ENCODE measurements at places on chromosomes 2 and 18.
A peak's percentile ranks its signal among the peaks of the same experiment; 100 is the strongest.

GRCh38 chr18:67615876-67616275 is 99.4 kb upstream of the DSEL start:
- DNase-seq = no peak

DNA sequence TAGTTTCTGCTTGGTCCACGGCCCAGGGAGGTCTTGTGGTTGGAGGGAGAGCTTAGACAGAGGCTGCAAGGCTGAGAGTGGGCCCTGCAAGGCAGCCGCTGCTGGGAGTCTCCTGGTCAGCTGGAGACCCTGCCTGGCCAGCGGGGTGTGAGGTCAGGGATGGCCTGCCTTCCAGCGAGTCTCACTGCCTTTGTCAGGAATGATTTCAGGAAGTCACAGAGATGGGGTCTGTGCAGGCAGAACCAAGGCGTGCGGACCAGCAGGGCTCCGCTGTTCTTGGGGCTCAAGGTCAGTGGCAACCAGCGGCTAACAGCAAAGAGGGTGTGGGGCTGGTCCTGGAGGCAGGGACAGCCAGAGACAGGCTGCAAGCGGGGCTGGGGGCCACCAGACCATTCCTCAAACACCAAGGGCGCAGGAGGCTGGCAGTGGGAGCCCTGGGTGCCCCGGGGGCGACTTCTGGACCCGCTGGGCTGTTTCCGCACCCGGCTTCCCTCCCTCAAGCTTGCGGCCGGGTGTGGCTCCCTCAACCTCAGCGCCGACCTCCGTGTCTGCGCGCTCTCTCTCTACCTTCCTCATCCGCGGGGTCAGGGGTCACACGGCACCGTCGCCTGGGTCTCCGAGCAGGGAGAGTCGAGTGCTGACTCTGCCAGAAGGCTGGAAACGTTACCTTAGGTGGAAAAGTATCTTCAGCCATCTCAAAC is 124.5 kb upstream of the CTDP1 start:
- DNase-seq = no peak

- no peak for DNase-seq
Observed at GRCh38 chr2:19346983-19347618, 11.3 kb downstream of the OSR1 start.

- DNase-seq = peak; percentile 48
Observed at GRCh38 chr2:53786352-53786704, 425 bp downstream of the ASB3 start.

GRCh38 chr2:19461504-19462255 is 103.3 kb upstream of the OSR1 start:
- DNase-seq = no peak

DNA sequence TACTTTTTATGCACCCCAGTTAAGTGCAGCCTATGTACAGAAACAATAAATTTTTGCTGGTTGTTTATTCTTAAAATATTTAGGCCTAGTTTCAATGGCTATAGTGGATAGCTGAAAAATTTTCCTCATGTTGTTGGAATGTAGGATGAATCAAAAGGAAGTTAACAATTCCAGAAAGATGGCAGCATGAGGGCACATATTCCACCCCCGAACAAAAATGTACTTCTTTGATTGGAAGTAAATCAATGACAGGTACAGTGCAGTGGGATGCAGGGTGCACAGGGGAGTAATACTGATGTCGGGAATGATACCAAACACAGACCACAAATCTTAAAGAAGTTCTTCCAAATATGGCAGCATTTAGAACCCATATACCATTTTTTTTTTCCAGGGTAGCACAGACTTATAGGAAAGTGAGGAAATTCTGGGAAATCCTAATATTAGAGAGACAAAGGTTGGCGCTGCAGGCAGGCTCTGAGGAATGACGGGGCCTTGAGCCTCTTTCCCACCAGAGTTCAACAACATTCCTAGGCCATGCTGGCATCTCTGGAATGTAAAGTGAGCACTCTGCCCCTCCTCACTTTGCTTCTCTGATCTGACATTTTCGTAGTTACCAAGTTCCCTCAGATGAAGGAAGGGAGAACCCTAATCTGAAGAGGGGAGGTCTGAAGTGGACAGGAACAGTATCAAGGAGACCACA is 36.6 kb upstream of the IKZF2 start:
- no peak for DNase-seq

GRCh38 chr2:201116959-201117734 is 1.2 kb downstream of the CFLAR start:
- DNase-seq = peak; percentile 55

DNA sequence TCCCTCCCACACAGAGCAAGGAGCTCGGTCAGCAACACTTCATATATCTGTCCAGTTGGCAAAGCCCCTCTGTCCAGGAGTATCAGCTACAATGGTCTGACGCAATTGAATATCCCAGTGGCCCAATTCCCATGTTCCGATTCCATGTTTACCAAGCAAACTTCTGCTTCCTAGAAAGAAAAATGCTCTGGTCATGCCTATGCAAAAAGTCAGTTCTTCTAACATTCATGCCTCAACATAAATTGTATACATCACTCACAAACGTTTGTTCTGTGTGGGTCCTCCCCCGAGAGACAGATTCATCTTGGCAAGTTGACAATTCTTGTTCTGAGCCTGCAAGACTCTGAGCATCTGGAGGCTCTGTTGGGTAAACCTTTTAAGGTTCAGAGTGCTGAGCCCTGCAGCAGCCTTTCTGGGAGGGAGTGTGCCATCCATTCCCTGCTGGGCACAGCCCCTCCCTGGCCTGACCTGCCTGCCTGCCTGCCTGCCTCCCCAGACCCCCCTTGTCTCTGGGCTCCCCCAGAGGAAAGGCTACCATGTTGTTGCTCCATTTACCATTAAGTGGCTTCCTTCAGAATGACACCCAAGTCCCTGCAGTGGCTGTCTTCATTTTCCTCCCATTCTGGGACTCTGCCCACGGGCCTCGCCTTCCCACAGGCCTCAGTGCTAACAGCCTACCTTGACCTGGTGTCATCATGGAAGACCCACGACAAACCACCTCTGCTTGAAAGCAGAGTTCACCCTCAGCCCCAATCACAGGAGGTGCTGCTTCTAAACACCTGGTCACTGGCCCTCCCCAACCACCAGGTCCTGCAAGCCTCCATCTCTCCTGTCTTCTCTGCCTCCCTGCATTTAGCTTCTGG is 37.6 kb upstream of the TAF1B start:
- no peak for DNase-seq

- DNase-seq = peak; percentile 34
Observed at GRCh38 chr2:126634273-126634861, 21.6 kb upstream of the GYPC start.

GRCh38 chr2:233768076-233768475 is 8.0 kb downstream of the UGT1A1 start:
- DNase-seq = no peak

- no peak for DNase-seq
Observed at GRCh38 chr2:121398853-121399252, 113.9 kb upstream of the TFCP2L1 start.

- no peak for DNase-seq
Observed at GRCh38 chr2:178476477-178476876, 1.9 kb downstream of the FKBP7 start.

- DNase-seq = no peak
Observed at GRCh38 chr2:21260311-21260710, 136.5 kb downstream of the TDRD15 start.

- no peak for DNase-seq
Observed at GRCh38 chr2:105866216-105867185, 121.8 kb downstream of the NCK2 start.

DNA sequence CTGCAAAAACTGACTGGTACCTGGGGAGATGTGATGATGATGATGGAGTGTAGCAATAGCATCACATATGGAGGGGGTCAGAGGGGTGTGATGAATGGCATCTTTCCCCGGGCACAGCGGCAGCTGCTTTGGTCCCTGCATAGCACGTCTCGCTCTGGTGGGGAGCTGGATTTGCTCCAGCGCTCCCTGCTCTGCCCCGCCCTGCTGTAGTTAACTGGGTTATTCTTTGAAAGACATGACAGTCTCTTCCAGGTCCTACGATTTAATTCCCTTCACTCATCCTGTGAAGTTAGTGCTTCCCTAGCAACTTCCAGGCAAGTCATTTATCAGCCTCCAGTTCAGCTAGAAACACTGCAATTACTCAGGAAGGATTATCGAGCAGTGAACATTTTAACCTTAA is 463.1 kb downstream of the TSN start:
- no peak for DNase-seq

DNA sequence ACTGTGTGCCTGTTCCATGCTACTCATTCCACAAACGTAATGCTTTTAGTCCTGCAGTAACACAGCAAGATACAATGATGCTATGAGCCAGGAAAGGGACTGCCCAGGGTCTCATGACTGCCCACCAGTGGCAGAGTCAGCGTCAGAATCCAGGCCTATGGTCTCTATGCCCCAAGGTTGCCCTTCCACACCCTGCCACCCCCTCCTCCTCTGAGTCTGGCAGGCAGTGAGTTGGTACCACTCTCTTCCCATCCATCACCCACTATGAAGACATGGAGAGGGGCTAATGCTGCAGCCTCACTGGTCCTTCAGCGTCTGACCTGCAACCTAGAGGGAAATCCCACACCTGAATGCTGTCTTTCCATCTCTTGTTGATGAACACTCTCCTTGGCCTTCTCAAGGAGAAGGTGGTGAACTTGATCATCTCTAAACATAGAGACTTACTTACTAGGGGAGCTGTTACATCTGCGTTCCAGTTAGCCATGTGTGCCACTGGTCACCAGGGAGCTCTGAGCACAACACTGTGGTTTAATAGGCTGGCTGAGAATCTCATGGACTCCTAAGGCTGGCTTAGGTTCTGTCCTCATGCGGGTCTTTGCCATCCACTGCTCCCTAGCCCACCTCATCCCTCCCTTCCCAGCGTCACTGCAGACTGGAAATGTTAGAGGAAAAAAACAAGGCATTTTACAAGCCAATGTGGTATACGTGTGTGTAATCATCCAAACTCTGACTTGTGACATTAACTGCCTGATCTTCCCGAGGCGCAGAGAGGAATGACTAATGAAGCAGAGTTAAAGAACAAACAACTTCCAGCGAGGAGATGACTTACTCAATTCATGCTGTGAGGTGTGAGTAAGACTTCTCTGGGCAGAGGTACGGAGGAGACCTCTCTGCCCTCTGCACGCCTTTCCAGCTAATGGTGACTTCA is 28.8 kb downstream of the STEAP3 start:
- DNase-seq = no peak

- no peak for DNase-seq
Observed at GRCh38 chr2:128642821-128643220, 324.2 kb upstream of the HS6ST1 start.

GRCh38 chr2:8756230-8756629 is 74.4 kb downstream of the ID2 start:
- DNase-seq = no peak

GRCh38 chr2:240351826-240352426 is 83.5 kb upstream of the GPC1 start:
- DNase-seq = no peak

DNA sequence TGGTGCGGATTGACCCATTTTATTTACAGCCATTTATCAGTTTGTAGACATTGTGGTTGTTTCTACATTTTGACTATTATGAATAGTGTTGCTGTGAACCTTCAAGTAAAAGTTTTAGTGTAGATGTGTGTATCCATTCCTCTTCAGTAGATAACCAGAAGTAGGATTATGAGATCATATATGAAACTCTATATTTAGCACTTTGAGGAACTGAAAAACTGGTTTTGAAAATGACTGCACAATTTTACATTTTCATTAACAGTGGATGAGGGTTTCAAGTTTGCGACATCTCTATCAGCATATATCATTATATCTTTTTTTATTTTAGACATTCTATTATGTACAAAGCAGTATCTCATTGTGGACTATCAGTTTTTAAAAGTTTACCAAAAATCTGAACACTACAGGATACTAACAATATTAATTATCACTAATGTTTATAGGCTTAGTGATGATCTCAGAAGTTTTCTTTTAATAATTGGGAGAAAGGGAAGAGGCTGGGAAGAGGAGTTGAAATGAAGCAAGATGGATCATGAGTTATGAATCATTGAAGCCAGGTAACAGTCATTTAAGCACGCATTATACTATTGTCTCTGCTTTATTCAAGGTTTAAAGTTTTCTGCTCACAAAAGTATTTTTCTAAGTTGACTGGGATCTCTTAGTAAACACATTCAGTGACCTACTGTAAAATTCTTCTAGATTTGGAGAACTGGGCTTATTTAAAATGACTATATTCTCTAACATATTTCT is 329.0 kb upstream of the LRATD1 start:
- no peak for DNase-seq

- DNase-seq = no peak
Observed at GRCh38 chr2:240395448-240395847, 40.0 kb upstream of the GPC1 start.

- DNase-seq = no peak
Observed at GRCh38 chr2:212709280-212709679, 170.7 kb upstream of the ERBB4 start.

DNA sequence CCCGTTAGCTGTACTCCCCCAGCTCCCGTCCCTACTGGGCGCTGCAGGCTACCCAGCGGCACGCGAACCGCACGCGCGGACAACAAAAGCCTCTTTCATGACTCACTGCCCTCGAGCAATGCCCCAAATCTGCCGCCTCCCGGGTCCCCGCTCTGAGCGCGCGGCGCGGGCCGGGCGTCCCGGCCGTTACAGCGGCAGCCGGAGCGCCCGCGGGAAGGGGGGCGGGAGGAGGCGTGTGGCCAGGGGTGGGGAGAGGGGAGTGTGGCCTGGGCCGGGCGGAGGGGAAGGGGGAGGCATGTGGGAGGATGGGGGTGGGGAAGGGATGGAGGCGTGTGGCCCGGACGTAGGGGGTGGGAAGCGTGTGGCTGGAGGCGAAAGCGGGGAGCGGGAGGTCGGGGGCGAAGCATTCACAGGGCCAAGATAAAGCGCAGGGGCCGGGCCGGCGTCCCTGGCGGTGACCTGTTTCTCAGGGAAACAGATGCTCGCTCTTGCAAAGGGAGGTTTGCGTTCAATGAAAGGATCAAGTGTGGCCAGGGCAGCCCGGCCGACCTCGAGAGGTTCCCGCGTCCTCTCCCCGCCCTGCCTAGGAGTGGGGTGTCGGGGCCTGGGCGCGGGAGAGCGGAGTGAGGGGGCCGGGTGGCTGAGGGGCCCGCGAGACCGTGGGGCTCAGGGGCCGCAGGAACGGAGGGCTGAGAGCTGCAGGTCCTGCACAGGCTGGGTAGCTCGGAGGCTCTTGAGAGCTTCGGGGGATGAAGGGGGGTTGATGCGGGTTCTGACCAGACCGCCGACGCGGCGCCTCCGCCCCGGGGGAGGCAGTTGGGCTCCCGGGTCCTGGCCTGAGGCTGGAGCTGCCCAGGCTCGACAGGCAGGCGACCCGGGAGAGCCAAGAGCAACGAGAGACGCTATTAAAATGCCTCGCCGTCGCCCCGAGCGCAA is 3.5 kb upstream of the NEUROD1 start:
- no peak for DNase-seq

DNA sequence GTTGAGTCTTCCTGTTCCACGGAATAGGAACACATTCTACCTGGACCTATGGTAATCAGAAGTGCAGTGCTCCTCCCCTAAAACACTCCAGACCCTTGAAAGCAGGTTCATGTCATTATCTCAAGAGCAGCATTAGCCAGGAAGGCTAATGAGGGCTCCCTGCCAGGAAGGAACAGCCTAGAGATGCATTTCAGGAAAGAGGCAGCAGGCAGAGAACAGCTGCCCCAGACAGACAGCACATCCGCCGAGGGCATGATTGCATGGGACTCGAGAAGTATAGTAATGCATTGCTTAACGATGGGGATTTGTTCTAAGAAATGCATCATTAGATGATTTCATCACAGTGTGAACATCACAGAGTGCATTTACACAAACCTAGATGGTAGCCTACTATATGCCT is 171.5 kb downstream of the ALK start:
- no peak for DNase-seq
